ENCODE measurements at places on chromosomes 2 and 18. TPM values are rescaled to one million over a fixed set of nuclear protein-coding genes. Genes with fewer than 3 reads are reported as not detected.
A peak's percentile ranks its signal among the peaks of the same experiment; 100 is the strongest.

Gene RBKS
- 1.8 TPM for total RNA-seq

Gene KIAA1328
- total RNA-seq: 16.9 TPM

Gene IL36RN
- not detected for total RNA-seq

Gene TTLL4
- 11.8 TPM for total RNA-seq

Gene ATOH8
- 18.5 TPM for total RNA-seq

Gene ARL4C
- total RNA-seq: 7.2 TPM

Gene RAB17
- 0.33 TPM for total RNA-seq

DNA sequence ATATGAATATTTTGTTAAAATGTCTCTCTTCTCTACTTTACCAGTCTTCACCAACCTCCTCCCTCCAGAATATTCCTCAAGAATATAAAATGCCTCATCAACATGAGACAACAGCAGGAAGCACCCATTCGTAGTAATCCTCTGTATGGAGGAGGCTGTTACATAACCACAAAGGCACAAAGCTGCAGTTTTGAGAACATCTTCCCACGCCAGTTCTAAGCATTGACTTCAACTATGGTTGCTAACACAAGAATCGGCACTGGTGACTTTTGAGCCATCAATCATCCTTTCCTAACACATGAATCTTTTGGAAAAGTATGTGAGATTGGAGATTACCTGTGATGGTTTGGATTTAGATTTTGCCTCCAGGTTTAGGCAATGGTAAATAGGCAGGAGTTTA lies 54.9 kb upstream of the CYP1B1 start:
- H3K36me3 ChIP-seq: no peaks in the 10 kb centered on the region
- DNase-seq: no peak
- no peak overlapping the region for H3K27ac ChIP-seq
- H3K4me3 ChIP-seq: no peak overlapping the region
- H3K27me3 ChIP-seq: no peaks in the 10 kb centered on the region

DNA sequence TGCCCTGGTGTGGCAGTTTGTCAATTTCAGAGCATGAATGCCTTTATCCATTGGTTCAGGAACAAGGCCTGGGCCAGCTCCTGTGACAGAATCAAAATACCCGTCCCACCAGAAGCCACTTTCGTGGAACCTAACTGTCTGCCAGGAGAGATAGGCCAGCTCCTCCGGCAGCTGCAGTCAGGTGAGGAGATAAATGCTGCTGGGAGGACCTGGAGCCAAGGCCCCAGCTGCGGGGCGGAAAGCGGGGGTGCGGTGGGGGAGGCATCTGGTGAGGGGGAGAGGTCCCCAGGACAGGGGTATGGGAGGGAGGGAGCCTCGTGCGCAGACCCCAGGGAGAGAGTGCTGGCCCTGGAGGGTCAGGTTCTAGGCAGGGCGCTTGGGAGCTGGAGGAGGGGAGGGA lies 4.4 kb upstream of the ASB1 start:
- H3K4me3 ChIP-seq: no peak overlapping the region
- no peak overlapping the region for H3K27ac ChIP-seq
- no peaks in the 10 kb centered on the region for H3K27me3 ChIP-seq

DNA sequence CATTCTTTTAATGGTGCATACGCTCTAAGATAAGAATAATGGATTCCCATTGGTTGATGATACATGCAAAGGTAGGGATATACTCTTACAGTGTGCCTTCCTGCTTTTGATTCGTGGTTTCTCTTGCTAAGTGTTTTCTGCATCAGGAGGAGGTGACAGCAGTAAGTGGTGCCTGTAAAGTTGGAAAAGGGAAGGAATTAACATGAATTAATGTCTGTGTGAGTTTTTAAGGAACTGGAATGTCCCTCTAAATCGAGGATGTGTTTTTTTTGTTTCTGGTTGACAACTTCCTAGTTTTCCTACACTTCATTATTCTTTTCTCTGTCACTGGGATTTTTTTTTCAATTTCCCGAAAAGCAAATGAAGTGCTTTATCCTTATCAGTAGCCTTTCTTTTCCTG lies 54.4 kb downstream of the CRIM1 start:
- H3K36me3 ChIP-seq: no peaks in the 10 kb centered on the region
- H3K4me1 ChIP-seq: no peaks in the 10 kb centered on the region
- no peaks in the 10 kb centered on the region for H3K27me3 ChIP-seq
- peak overlapping the region; percentile 47 for H3K27ac ChIP-seq
- no peak for DNase-seq
- no peak overlapping the region for H3K4me3 ChIP-seq

GRCh38 chr18:48595703-48596218 lies 56.9 kb downstream of the CTIF start:
- H3K27me3 ChIP-seq: no peaks in the 10 kb centered on the region
- H3K4me3 ChIP-seq: no peak overlapping the region
- no peaks in the 10 kb centered on the region for H3K36me3 ChIP-seq
- H3K4me1 ChIP-seq: peaks cover 64% of the 10 kb centered on the region
- DNase-seq: no peak

- no peaks in the 10 kb centered on the region for H3K36me3 ChIP-seq
- H3K27me3 ChIP-seq: no peaks in the 10 kb centered on the region
- peak overlapping the region; percentile 60 for H3K27ac ChIP-seq
- no peak for DNase-seq
Measured at GRCh38 chr2:230737791-230738226, 25.2 kb downstream of the CAB39 start.

DNA sequence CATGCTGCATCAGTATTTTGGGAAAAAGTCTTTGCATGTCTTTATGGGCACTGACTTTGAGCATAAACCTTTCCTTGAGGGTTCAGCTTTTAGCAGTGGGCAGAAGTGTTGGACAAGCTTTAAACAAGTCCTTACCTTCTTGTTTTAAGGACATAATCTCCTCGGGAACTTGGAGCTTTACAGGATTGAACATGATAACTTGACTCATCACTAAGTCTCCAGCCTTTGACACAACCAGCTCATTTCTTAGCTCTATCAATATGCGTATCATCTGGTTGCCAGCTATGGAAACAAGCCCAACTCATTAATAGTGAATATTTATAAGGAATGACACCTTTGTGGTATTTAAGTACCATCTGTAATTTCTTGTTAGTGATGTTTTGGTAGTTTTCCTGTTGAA lies 21.0 kb upstream of the RAB27B start:
- H3K27me3 ChIP-seq: no peaks in the 10 kb centered on the region
- no peaks in the 10 kb centered on the region for H3K36me3 ChIP-seq
- no peak overlapping the region for H3K27ac ChIP-seq
- DNase-seq: no peak
- H3K4me1 ChIP-seq: no peaks in the 10 kb centered on the region

- no peaks in the 10 kb centered on the region for H3K27me3 ChIP-seq
- no peak for DNase-seq
- H3K36me3 ChIP-seq: no peaks in the 10 kb centered on the region
- no peak overlapping the region for H3K4me3 ChIP-seq
- H3K4me1 ChIP-seq: no peaks in the 10 kb centered on the region
- H3K27ac ChIP-seq: no peak overlapping the region
Measured at GRCh38 chr2:72625366-72625765, 200.5 kb downstream of the EXOC6B start.

GRCh38 chr18:35174093-35174731 lies 66.6 kb upstream of the ZNF397 start:
- H3K36me3 ChIP-seq: no peaks in the 10 kb centered on the region
- no peaks in the 10 kb centered on the region for H3K4me1 ChIP-seq
- H3K27me3 ChIP-seq: no peaks in the 10 kb centered on the region

GRCh38 chr18:43022874-43023273 lies 92.6 kb downstream of the RIT2 start:
- no peaks in the 10 kb centered on the region for H3K27me3 ChIP-seq
- no peak overlapping the region for H3K4me3 ChIP-seq
- no peak for DNase-seq
- H3K27ac ChIP-seq: no peak overlapping the region
- no peaks in the 10 kb centered on the region for H3K36me3 ChIP-seq

DNA sequence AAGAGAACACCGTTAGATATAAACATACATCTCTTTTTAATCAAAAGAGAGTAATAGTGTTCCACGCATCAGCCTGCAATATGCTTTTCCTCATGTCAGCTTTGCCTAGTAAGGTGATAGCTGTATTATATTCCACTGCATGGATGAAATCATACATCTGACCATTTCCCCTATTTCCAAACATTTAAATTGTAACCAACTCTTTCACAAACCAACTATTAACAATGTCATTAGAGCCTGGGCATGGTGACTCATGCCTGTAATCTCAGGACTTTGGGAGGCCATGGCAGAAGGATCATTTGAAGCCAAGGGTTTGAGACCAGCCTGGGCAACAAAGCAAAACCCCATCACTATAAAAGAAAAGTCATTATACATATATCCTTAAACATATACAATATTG lies 284.8 kb downstream of the BCL11A start:
- H3K4me1 ChIP-seq: no peaks in the 10 kb centered on the region
- no peaks in the 10 kb centered on the region for H3K27me3 ChIP-seq
- no peaks in the 10 kb centered on the region for H3K36me3 ChIP-seq

- no peak overlapping the region for H3K27ac ChIP-seq
- DNase-seq: no peak
- no peaks in the 10 kb centered on the region for H3K27me3 ChIP-seq
Measured at GRCh38 chr2:227480528-227480927, 8.6 kb downstream of the AGFG1 start.

- peak overlapping the region; percentile 89 for H3K4me3 ChIP-seq
- H3K36me3 ChIP-seq: peaks cover 40% of the 10 kb centered on the region
- peak overlapping the region; percentile 90 for H3K27ac ChIP-seq
- peaks cover 27% of the 10 kb centered on the region for H3K4me1 ChIP-seq
- no peaks in the 10 kb centered on the region for H3K27me3 ChIP-seq
Measured at GRCh38 chr2:216109962-216110614, 940 bp downstream of the XRCC5 start.

DNA sequence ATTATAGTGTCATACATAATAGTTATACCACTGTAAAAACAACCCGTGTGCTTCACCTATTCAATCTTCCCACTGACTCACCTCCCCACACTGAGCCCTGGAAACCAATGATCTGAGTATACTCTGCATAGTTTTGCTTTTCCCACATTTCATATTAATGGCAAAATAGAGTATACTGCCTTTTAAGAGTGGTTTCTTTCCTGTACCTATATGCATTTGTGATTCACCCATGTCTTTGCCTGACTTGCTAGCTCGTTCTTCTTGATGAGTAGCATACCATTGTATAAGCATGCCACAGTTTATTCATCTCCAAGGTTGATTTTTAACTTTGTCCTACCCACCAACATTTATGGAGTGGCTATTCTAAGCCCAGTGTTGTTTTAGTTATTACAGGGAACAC lies 686.4 kb downstream of the PLCL1 start:
- H3K4me3 ChIP-seq: no peak overlapping the region
- no peak overlapping the region for H3K27ac ChIP-seq
- DNase-seq: no peak
- H3K4me1 ChIP-seq: no peaks in the 10 kb centered on the region

DNA sequence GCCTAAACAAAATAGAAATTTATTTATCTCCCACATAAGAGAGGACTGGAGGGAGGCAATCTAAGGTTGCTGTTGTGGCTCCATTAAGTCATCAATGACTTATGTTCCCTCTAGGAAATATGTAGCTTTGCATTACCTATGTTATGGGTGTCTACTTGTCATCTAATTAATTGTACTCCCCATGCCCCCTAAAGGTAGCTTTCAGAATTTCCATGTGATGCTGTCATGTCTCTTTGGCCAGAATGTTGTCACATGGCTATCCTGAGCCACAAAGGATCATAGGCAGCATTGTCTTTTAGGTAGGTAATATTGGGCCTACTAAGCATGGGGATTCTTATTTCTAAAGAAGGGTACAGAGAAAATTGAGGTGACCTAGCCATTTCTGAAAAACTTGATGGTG lies 935.6 kb upstream of the FANCL start:
- no peak overlapping the region for H3K4me3 ChIP-seq
- H3K27ac ChIP-seq: no peak overlapping the region
- no peaks in the 10 kb centered on the region for H3K27me3 ChIP-seq
- no peaks in the 10 kb centered on the region for H3K36me3 ChIP-seq
- H3K4me1 ChIP-seq: peaks cover 4% of the 10 kb centered on the region

GRCh38 chr2:27710640-27711430 lies 47.1 kb downstream of the SLC4A1AP start:
- peaks cover 27% of the 10 kb centered on the region for H3K4me1 ChIP-seq
- no peak for DNase-seq

DNA sequence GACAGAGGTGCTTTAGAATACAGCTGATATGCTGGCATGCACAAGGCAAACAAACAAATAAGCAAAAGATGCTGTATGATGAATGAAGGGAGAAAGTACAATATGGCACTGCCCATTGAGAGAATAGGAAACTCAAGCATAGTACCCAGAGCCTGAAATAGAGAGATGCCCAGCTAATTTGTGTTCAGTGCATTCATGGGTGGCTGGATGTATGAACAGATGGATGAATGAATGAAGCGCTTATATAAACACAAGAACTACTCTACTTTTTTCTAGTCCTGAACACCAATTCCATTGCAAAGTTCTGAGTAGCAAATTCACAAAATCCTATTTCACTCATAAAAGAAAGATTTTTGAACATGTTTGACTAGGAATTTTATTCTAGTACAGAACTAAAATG lies 756.3 kb downstream of the SATB2 start:
- no peaks in the 10 kb centered on the region for H3K27me3 ChIP-seq
- no peaks in the 10 kb centered on the region for H3K4me1 ChIP-seq
- H3K27ac ChIP-seq: no peak overlapping the region

DNA sequence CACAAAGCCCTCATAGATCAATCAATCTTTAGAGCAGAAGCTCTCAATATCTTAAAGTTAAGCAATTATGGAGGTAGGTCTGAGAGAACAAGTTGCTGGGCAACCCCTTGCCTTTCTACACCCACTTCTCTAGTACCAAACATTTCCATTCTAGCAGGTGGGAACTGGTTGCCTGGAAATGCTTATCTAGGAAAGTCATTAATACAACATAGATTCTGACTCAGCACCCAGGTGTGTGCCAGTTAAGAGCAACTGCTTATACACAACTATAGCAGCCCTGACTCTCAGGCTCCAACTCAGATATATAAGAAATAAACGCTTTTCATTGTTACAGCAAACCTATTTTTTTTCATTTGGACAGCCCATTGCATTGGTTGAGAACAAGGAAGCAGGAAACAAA lies 237.7 kb downstream of the IRS1 start:
- no peak overlapping the region for H3K4me3 ChIP-seq
- no peaks in the 10 kb centered on the region for H3K4me1 ChIP-seq
- no peak for DNase-seq
- no peak overlapping the region for H3K27ac ChIP-seq
- H3K36me3 ChIP-seq: no peaks in the 10 kb centered on the region
- H3K27me3 ChIP-seq: no peaks in the 10 kb centered on the region

DNA sequence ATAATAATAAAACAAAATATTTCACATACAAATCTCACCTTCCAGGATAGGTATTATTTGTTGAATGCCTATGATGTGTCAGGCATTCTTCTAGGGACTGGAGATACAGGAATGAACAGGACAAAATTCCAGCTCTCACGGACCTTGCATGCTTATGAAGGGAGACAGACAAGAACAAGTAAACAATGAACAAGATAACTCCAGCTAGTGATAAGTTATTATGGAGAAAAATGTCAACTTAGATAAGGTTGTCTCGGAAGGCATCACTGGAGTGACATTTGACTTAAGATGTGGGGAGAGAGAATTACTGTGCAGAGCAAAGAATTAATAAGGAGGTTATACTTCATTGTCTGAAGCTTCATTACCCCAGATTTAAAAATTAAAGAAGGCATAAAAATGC lies 836.7 kb downstream of the SOCS6 start:
- H3K4me1 ChIP-seq: no peaks in the 10 kb centered on the region
- no peaks in the 10 kb centered on the region for H3K36me3 ChIP-seq
- H3K4me3 ChIP-seq: no peak overlapping the region
- DNase-seq: no peak
- H3K27ac ChIP-seq: no peak overlapping the region

GRCh38 chr2:176854878-176855277 lies 357.7 kb upstream of the HNRNPA3 start:
- H3K36me3 ChIP-seq: no peaks in the 10 kb centered on the region
- H3K4me1 ChIP-seq: no peaks in the 10 kb centered on the region
- H3K27ac ChIP-seq: no peak overlapping the region
- H3K4me3 ChIP-seq: no peak overlapping the region
- H3K27me3 ChIP-seq: no peaks in the 10 kb centered on the region

GRCh38 chr18:32355896-32356295 lies 114.8 kb downstream of the GAREM1 start:
- H3K36me3 ChIP-seq: no peaks in the 10 kb centered on the region
- H3K27ac ChIP-seq: no peak overlapping the region
- no peak overlapping the region for H3K4me3 ChIP-seq
